ENCODE measurements at places on chromosomes 12 and 14.

- DNase-seq = no peak
Observed at GRCh38 chr14:94192536-94192935, 18.4 kb downstream of the PPP4R4 start.

DNA sequence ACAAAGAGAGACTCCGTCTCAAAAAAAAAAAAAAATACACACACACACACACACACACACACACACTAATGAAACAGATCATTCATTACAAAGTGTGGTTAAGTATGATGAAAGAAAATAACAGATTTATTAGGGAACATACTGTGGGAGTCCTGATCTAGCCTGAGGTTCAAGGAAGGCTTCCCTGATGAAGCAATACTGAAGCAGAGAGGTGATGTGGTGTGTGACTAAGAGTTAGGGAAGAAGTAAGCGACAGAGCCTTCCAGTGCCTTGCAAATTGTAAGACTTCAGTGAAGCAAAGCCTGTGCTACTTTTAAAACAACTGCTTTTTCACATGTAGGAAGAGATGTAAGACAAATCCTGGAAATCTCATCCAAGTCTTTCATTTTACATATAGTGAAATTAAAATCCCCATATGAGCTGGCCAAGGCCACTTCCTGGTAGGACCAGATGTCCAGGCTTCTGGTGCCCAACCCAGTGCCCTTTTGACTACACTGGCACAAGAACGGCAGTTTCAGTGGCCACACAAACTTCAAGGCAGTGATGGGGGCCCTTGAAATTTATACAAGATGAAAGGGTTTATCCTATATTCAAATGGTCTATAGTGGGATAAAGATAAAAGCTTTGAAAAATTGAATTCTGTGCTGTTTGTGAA lies 86.2 kb downstream of the STON2 start:
- no peak for DNase-seq

DNA sequence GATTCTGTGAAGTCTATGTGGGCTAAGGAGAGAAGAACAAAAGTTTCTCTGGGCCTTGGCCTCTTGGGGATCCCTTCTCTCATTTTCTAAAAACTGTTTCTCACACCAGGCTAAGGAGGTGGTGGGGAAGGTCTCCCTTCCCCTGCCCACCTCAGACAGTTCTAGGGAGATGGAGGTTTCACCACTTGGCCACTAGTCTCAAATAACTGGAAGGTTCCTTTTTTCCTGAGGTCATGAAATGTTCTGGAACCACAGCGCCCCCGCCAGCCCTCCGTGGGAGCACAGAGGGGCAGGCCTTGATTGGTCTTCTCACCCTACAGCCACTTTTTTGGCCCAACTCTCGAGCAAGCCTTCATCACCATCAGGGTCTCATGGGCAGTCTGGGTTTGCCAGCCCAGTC lies 12.6 kb downstream of the C12orf43 start:
- no peak for DNase-seq

GRCh38 chr12:3165078-3165980 lies 88.2 kb downstream of the TSPAN9 start:
- DNase-seq = no peak

- no peak for DNase-seq
Observed at GRCh38 chr12:107491856-107492255, 193.7 kb upstream of the PWP1 start.

GRCh38 chr12:124629117-124629516 lies 61.7 kb upstream of the NCOR2 start:
- DNase-seq = no peak

Data from thymus (tissue), 14 donors.